ENCODE measurements at places on chromosomes 3 and 15.

- DNase-seq = no peak
These were observed 31.7 kb downstream of the SPINK8 start for GRCh38 chr3:48301800-48302166.

- DNase-seq = no peak
These were observed 24.7 kb downstream of the PARP15 start for GRCh38 chr3:122602011-122602710.

DNA sequence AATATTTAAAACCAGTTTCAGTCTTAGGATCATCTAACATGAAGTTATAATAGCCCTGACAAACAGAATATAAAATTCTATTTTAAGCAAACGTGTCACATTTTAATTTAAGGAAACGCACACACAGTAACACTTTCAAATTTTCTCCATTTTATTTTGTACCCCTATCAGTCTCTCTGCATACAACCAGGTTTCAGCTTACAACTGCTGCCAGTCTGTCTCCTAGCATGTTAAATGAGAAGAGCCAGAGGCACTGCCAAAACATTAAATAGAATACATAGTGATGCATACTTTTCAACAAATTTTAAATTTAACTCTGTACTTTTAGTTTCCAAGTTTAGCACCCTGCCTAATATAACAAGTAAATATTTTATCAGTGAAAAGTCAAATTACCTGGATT is 60.8 kb downstream of the UACA start:
- DNase-seq = no peak

DNA sequence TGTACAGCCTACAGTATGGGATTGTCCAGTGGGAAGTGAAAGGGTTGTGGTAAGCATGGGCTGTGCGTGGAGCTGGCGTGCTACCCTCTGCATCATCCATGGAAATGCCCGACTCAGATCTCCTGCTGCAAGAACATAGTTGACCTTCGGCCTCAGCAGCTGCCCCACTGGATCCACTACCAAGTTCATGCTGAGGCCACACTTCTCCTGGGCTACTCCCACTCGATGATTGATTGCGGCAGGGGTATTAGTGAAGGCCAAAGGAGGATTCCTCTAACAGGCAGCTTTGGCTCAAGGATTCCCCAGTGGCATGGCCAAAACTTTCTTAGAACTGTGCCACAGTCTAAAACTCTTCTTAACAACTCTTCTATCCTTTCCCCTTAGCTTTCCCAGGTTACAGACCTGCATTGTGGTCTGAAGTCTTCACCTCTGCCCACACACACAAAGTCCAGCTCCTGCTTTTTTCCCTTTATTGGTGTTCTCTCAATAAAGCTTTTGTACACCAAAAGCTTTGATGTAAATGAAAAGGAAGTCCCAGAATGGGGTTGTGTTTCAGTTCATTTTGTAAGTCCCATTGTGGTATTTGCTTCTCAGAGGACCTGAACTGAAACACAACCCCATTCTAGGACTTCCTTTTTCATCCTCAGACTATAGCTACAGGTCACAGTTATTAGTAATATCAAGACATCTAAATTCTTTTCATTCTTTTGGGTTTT is 4.9 kb upstream of the TBC1D5 start:
- DNase-seq = no peak

All from stimulated activated CD8-positive, alpha-beta memory T cell treated with anti-CD3 and anti-CD28 coated beads, Interleukin-2, amount 100 ng/mL, for 1 hour (primary cell).